Heart left ventricle (tissue), 16 donors: ENCODE measurements at places on chromosomes 1 and 21.

DNA sequence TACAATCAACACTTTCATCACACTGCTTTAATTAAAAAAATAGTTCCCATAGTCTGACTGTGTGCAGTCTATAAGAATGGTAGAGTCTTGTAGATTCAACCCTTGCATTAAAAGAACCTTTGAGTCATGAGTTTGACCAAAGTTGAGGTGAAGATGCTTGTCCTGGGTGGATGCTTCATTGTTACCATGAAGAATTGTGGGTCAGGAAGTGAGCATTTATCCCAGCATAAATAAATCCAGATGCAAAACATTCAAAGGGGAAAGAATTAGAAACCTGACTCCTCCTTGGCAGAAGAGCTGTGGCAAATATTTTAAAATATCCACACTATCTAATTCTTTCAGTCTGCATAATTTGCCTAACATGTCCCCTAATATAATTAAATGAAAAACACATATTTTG lies 72.9 kb upstream of the SPAG17 start:
- no peak for DNase-seq

- no peak for DNase-seq
Measured at GRCh38 chr21:8989721-8990325, 1531.6 kb upstream of the TPTE start.

GRCh38 chr1:14602136-14602535 lies 3.7 kb downstream of the KAZN start:
- DNase-seq = peak; percentile 50

DNA sequence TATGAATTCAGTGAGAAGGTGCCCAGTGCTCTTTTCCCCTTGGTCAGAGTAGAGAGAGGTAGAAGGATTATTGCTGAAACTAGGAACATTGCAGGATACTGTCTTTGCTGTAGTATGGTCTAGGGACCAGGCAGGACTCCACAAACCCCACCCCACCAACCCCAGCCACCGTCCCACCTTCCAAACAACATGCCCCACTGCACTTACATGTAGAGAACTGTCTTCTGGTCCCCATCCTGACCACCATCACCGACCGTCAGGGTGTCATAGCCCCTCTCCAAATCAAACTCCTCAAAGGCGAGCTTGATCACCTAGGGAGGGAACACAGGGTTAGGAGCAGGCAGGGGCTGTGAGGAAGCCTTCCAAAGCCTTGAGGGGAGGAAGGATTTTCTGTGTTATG lies 71.7 kb upstream of the HMGB4 start:
- DNase-seq = no peak

- DNase-seq = no peak
Measured at GRCh38 chr1:39936724-39937491, 18.0 kb upstream of the MFSD2A start.

DNA sequence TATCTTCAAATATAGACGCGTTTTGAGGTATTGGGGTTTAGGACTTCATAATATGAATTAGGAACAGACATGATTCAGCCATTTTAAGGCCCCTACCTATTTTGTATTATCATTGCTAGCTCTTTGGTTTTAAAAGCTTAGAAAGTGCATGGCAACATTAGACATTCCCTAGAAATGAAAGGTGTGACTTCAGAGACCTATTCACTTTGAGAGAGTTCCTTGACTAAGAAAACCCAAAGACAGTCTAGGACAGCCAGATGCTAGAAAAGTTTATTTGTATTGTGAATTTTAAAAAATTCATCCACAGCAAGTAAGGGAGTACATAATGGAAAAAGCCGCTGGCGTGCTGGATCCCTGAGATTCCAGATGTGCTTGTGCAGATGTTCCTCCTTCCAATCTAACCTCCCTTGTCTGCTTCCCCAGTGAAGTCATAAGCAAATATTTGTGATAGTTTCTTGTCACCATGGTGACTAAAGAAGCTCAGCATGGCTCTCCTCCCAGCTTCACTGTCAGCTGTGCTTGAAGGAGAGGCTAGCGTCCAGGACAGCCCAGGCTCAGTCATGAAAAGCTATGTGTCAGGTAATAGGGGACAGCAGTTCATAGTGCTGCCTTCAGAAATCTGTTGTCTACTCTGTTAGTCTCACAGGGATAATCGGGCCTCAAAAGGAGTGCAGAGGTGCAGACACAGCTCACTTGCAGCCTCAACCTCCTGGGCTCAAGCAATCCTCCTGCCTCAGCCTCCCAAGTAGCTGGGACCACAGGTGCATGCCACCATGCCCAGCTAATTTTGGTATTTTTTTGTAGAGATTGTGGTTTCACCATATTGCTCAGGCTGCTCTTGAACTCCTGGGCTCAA lies 34.8 kb downstream of the KPNA6 start:
- peak; percentile 61 for DNase-seq

- DNase-seq = no peak
Measured at GRCh38 chr1:59497616-59498015, 200.7 kb downstream of the FGGY start.

DNA sequence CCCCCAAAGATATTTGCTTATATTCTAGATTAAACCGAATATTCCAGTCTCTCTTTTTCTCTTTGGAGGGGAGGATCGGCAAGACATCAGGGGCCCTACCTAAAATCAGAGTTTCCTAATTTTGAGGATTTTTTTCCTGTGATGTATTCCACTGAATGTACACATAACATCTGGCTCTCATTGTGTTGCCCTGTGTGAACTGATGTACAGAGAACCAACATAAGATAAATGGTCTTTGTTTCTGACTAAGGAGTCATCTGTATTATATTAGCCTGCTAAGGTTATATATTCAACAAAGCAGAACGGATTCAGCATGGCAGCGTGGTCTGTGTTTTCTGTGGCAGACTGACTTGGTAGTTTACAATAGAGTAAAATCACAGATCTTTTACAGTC lies 114.8 kb upstream of the NCAM2 start:
- no peak for DNase-seq

DNA sequence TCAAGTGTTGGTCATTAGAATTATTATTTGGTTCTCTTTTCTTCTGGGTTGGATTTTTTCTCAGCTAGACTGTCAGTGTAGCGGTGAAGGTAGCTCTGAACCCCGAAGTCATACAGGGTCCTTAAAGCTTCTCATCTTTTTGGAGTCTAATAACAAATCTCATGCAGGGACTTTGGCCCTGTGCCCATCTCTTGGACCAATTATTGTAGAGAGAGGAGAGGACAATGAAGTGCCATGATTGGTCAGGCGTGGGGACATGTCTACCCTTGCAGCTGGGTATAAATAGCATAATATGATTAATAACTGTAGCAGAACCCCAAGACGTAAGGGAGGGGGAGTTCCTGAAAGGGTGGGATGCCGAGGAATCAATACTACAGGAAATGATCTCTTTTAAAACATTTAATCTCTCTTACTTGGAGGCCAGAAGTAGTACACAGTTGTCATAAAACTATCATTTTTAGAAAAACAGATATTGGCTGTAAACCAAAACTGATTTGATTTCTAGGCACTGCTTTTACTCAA lies 8.8 kb downstream of the MAGI3 start:
- DNase-seq = no peak

DNA sequence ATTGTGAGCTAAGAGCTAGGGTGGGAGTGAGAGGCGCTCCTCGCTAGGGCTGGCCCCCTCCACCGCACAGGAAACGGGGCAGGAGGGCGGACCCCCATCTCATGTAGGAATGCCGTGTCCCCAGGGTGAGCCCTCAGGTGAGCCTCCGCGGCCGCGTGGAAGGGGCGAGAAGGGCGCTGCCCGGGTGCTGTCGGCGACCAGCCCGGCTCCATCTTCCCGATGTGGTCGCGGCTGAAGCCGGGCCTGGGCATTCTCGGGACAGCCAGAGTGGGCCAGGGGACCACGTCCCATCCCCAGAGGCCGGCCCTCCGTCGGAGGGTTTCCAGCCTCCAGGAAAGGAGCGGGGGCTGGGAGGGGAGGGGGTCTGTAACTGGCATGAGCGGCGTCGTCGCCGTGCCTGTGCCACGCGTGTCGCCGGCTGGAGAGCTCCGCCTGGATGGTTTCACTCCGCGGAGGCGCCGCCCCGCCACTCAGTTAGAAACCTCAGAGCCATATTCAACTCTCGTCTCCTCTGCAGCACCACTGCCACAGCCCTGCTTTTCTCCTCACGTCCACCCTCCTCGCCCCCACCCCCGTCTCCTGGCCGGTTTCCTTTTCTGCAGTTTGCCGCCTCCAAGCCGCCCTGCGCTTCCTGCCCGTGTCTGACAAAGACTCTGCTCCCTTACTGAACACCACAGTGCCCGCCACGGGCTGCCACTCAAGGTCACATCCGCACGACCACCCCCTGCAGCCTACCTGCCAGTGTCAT lies at the start of gene TMEM269:
Gene TMEM269, plus strand, starts transcription at position 46 of the 748 bp plus-strand sequence. CDS start 4,903 bp downstream, outside the sequence.
- no peak for DNase-seq

DNA sequence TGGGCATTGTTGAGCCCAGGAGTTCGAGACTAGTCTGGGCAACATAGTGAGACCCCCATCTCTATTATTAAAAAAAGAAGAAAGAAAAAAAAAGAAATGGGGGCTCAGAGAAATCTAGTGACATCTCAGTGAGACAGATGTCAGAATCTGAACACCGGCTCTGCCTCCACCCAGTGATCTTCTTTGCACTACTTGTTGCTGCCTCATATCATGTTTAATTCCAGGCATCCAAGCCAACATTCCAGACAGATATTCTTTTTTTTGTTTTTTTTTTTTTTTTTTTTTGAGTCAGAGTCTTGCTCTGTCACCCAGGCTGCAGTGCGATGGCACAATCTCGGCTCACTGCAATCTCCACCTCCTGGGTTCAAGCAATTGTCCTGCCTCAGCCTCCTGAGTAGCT lies 5.0 kb upstream of the ARL8A start:
- DNase-seq = no peak

GRCh38 chr21:16841975-16842695 lies 670.7 kb upstream of the CXADR start:
- DNase-seq = no peak
